Forelimb muscle (tissue), 1 donor: ENCODE measurements at places on chromosomes 7 and 10. TPM values are rescaled to one million over a fixed set of nuclear protein-coding genes. Genes with fewer than 3 reads are reported as not detected.

DNA sequence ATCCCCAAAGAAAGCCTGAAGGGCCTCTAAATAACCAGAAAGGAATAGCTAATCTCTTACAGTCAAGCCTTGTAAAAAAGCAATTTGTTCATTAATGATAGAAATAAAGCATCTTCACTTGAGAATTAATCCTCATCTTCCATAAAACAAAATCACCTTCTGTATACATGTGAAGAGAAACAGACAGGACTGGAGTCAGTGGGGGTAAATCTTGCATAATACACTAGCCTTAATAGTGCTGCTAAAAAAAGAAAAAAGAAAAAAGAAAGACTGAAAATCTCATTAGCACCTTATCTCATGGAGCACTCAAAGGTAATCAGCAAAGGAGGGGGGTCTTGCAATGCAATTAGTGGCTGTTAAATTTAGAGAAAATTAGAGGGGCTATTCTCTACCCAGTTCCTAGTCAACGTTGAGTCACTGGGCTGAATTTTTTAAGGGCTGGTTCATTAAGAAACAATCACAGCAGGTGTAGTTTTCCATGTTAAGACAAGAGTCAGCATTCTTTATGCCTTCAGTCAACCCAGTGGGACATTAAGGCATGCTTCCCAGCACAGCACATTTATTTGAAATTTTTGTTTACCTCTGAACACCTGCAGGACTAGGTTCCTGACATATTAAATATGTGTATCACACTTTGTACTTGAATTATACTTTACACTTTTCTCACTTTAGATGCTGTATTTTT lies 1455.7 kb upstream of the CELF2 start:
- no peak for DNase-seq

- DNase-seq: no peak
Observed at GRCh38 chr10:74035303-74035702, 37.4 kb downstream of the VCL start.

DNA sequence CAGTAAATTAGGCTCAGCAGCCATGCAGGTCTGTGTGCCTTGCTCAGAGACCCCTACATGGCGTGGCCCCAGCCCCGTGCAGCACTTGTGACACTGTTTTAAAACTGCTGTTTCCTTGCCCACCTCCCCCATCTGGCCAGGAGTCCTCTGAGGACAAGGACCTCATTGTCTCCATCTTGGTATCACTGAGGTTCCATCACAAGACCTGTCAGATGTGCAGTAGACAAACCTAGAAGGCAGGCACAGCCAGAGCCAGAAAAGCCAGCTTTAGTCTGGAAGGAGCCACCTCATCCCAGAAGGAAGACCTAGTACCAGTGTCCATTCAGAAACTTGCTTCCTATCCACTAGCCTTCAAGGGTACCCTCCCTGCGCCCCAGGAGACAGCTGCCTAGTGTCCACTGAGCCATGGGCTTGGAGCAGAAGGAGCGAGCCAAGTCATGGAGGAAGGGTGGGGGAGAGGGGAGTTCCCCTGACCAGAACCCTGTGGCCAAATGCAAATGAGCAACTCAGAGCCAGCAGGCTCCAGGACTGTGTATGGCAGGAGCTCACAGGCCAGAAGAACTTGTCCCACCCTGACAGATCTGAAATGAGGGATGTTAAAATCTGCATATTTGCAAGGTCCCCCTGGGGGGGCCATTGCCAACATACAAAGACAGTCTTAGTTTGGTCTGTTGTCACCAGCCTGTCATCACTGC lies 176.1 kb downstream of the SH3PXD2A start:
- DNase-seq: no peak

DNA sequence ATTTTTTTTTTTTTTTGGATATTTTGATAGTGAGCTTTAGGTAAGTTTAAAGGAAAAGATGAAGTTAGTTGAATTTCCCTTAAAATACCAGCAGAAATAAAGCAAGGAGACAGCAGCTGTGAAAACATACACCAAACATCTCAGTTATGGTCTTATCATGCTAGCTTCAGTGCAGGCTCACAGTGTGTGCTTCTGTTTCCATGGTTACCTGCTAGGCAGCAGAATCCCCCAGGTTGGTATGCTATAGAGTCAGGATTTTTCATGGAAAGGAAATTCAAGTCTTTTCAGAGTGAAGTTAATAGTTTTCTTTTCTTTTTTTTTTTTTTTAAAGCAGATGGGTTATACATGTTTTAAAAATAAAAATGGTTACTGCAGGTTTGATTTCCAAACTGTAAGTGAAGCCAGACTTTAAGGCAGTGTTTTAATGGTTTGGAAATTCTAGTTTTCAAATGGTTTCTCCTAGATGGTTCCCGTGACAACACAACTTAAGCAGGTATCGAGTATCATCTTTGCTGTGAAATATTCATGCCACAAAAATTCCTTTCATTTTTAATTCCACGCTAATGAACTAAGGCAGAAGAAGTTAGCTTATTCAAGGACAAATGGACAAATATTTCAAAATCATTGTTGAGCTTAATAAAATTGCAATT lies 230.9 kb downstream of the BICC1 start:
- no peak for DNase-seq

DNA sequence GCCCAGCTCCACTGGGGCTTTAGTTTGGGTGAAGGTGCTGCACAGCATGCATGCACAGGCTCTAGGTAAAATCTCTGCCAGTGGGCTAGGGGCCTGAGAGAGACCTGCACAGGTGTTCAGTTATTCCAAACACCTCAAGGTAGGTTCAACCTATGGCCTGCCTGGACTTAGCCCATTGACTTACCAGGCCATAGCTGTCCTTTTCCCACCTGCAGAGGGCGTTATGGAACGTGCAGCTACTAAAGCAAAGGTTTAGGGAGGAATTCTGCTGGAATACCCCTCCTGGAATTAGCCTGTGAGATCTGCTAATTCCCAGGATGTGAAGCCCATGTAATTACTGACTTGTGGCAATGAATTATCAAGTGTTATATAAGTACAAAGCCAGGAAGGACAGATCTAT lies 3.6 kb downstream of the VWC2 start:
- DNase-seq: no peak

GRCh38 chr7:100132697-100133151 lies 6.0 kb downstream of the MBLAC1 start:
- DNase-seq: no peak

GRCh38 chr7:28509251-28510025 lies 97.1 kb downstream of the CREB5 start:
- no peak for DNase-seq

The SLC26A3 gene
- not detected for polyA plus RNA-seq

DNA sequence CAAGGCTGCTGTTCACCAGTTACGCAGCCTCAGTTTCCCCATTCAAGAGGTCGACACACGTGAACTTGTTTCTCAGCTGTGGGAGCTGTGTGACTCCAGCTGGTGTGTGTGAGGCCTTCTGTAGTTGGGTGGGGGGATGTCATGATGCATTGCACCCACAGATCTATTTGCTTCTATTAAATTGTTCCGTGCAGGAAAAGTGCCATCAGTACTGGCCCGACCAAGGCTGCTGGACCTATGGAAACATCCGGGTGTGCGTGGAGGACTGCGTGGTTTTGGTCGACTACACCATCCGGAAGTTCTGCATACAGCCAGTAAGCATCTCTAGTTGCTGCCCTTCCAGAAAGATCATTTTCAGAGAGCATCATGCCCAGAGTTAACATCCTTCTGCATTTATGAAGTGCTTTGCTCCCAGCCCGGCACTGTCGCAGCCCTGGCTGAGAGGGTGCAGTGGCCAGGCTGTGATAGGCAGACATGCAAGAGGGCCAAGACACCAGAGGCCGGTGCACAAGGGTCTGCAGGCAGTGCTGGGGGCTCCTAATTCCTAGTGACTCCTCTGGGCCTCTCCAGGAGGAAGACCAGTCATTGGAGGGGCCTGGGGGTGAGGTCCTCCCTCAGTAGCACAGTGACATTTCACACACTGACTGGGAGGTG lies 60.2 kb downstream of the MKI67 start:
- DNase-seq: no peak

- DNase-seq: no peak
Observed at GRCh38 chr7:149883452-149883861, 9.7 kb downstream of the ATP6V0E2 start.

The H2BK1 gene
- polyA plus RNA-seq: not detected

DNA sequence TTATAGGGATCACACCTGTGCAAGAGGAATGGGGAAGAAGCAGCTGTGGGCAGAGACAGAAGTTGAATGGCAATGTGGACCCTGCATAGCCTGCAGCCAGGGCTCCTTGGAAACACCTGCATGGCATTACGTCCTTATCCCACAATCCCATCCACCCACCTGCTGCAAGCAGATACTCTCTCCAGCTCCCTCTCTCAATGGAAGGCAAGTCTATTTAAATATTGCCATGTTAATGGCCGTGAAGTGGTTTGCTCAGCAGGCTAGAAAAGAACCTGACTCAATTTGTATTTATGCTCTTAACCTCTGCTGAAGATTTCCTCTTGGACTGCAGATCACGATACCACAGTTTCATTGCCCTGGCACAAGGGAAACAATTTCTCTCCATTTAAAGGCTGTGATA lies 417.0 kb downstream of the TYW1 start:
- DNase-seq: no peak

The GRID2IP gene
- 0.10 TPM for polyA plus RNA-seq

DNA sequence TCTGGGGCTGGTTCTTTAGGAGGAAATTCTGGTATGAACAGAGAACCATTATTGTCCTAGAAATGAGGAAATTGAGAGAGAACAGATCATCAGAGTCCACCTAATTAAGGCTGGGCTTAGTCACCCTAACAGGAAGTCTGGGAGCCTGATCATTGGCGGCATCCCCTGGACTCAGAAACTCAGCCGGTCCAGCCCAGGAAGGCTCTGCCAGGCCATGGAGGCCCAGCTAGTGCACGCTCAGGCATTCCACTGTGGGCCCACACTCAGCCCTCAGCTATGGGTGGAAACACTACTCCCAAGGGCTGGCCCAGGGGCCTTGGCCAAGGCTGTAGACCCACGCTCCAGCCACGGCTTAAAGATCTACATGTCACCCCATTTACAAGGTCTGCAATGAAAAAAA lies 109.2 kb downstream of the PTPN20 start:
- no peak for DNase-seq

- DNase-seq: no peak
Observed at GRCh38 chr7:90272242-90272641, 27.3 kb downstream of the CFAP69 start.

The TMEM176B gene
- 14.4 TPM for polyA plus RNA-seq

The ARHGEF35 gene
- polyA plus RNA-seq: 1.2 TPM

DNA sequence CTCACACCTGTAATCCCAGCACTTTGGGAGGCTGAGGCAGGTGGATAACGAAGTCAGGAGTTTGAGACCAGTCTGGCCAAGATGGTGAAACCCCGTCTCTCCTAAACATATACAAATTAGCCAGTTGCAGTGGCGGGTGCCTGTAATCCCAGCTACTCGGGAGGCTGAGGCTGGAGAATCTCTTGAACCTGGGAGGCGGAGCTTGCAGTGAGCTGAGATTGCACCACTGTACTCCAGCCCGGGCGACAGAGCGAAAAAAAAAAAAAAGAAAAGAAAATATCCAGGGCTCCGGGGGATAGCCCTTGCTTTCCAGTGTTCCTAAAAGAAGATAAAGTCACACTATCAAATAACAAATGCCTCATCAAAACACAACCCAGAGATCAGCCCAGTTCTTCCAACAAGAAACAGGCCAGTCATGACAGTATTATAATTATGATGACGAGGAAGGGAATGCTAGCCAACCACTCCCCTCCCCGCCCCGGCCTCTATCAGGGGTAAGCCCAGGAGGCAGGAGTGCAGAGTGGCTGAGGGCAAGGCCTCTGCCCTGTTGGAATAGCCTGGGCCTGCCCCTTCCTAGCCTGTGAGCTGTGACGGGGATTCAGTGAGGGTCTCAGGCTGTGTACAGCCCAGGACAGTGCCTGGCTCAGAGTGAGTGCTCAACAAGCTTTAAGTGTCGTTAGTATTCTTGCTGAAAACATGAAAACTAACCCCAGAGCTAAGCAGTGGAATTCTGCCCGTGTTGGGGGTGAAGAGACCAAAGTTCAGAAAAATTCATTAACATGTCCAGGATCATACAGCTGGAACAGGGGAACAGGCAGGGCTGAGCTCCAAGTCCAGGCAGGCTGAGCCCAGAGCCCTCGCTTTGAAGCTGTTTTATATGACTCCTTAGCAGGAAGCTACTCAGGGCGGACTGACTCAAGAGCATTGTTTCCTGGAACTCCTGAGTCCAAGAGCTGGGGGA lies 54.3 kb downstream of the FAM241B start:
- DNase-seq: no peak

- no peak for DNase-seq
Observed at GRCh38 chr7:39404907-39405306, 161.3 kb upstream of the YAE1 start.
